NCI-H1105 treated with DMSO at 0.1 percent for 48 hours (cell line): ENCODE measurements at places on chromosomes 12 and 14.

DNA sequence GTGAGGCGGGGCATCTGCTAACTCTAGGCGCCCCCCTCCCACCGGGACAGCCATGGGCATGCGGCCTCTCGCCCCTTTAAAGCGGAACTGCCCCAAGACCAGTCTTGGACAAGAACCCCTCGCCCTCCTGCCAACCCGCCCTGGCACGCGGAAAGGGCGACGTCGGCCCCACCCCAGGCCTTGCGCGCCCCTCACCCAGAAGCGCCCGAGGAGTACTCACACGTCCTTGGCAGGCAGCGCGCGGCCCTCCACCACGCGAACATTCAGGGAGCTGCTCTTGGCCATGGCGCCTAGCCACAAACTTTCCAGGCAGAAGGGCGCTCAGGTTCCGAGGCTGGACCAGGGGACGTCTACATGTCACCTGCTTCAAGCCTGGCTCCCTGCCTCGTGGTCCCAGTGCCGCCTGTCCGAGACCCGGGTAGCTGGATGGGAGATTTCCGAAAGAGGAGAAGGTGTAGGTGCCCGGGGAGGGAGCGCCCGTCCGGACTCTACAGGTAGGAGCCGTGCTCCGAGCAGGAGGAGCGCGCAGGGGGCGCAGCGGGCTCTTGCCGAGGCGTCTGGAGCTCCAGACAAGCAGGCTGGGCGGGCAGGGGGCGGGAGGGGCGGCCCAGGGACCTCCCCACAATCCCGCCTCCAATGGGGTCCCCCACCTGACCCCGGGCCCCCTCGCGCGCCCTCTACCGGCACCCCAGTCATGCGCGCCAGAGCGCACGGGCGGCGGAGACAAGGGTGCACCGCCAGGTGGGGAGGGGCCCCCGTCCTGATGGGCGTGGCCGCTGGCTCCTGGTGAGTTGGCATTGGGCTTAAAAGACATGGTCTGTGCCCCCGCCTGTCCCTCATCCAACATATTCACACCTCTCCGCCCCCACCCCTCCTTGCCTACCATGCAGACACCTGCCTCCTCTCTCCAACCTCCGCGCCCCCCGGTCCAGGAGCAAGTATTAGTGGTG, at the start of gene RASAL1:
Gene RASAL1, minus strand, starts transcription at position 584 of the 950 bp plus-strand sequence. Its CDS starts 299 bp downstream, at position 285.
- DNase-seq = peak; percentile 88

- DNase-seq = no peak
Measured at GRCh38 chr12:76530516-76530915, 29.1 kb downstream of the OSBPL8 start.

DNA sequence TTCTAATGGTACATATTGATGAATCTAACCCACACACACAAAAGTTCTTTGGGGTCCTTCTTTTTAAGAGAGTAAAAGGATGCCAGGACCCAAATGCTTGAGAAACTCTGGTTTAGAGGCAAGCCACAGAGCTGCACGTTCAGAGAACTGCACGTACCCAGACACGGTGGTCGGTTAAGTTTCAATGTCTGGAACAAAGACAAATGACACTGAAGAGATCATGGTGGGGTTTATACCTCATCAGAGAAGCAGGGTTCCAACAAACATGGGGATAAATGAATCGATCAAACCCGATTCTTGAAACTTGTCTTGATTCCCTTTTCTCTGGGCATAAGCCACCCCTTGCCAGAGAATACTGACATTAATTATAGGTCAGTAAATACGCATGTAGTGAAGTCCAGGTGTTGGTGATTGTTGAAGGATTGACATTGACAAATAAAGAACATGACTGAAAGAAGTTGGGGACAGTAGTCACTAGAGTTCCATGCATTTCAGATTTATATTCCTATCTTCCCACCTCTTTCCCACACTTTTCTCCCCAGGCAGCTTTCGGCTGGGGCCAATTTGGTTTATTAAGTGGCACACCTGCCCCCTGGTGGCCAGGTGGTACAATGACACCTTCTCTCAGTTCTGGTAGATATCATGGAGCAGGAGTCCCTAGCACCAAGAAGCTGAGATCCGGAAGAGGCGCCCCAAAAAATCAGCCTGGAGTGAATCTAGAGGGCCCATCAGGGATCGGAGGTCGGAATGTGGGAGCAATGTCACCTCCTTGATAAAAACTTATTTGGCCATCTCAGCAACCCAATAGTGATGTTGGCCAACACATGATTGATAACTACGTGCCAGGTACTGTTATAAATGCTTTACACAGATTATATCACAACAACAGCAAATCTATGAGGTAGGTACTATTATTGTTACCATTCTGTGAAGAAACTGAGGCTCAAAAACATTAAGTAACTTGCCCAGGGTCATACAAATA, 17.8 kb upstream of the HDAC7 start:
- DNase-seq = peak; percentile 79

DNA sequence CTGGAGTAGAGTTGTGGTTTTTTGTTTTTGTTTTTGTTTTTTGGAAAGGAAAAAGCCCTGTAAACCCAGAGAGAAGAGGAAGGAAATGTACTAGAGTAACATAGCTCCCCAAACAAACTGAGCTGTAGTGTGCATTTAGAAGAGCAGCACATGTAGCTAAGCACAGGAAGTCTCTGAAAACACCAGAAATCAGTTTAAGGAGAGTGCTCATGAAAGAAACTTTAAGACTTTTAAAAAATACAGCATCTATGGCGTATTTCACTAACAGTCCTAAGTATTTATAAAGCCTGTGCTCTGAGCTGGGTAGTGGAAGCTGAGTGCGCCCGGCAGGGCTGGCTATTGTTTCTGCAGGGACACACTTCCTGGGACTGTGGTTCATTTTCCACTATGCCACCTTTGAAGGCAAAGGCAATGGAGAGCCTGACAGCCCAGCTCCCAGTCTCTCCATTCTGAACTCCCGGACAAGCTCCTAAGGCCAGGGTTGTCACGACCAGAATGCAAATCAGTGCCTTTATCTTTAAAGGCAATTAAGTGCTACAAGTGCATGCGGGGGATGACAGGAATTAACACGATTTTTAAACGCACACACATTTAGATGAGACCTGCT, 45.4 kb downstream of the NIN start:
- DNase-seq = no peak

GRCh38 chr12:42868291-42868690, 278.7 kb upstream of the PRICKLE1 start:
- no peak for DNase-seq

- no peak for DNase-seq
Measured at GRCh38 chr14:94773655-94774343, 3.9 kb upstream of the GSC start.

- peak; percentile 58 for DNase-seq
Measured at GRCh38 chr12:3097186-3097804, 20.1 kb downstream of the TSPAN9 start.

DNA sequence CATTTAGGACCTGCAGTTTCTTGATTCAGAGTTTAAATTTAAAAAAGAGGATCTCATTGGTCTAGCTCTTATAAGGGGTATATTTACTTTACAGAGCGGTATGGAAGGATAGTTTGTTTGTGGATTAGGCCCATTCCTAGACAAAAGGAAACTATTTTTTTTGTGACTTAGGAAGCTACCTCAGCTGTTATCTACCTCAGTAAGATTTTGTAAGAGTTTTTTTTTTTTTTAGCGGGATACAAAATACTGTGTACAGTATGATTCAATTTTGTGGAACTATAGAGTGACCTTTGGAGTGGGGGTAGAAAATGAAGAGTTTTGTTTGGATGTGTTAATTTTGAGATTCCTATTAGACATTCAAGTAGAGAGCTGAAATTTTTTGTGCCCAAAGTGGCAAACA, 104.6 kb upstream of the ATF1 start:
- no peak for DNase-seq

GRCh38 chr12:777550-778047, 25.2 kb downstream of the WNK1 start:
- DNase-seq = no peak

GRCh38 chr12:4855121-4855924, 54.4 kb upstream of the KCNA1 start:
- DNase-seq = peak; percentile 85

- no peak for DNase-seq
Measured at GRCh38 chr12:122849352-122850047, 14.2 kb downstream of the HIP1R start.

DNA sequence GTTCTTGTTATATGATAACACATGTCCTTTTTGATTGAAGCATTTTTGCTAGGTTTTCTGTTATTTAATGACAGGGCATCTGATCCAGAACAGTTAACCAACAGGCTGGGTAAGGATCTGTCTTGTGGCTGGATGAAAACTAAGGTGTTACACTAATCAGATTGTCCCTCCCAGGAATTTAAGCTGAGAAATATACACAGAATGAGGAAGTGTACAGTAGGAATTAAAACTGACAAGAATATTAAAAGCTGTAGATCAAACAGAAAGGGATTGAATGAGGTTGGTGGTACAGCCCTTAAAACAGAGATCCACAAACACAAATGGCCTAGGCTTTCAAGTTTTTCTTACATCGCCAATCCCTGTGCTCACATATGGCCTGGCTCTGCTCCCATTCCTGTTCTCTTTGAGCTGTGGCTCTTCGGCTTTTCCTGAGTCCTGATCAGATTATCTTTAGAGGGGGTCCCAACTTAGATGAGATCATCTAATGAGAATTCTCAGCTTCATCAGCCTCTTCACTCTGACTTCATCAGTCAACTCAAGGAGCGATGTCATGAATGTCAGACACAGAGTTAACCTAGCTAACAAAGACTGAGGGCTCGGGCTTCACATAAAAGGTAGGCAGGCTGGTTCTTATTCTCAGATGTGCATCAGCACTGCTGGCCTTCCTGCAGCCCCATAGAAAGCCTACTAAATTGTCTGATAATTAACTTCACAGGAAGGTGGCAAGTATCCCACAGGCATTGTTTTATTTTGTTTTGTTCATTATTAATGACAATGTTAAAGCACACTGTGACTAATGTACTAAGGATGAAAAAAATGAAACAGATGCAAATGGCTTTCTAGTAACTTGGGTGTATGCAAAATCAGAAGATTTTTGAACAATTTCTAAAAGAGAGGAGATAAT, 11.4 kb downstream of the PYGL start:
- no peak for DNase-seq

GRCh38 chr12:38934686-38935085, 29.3 kb upstream of the CPNE8 start:
- DNase-seq = no peak

- no peak for DNase-seq
Measured at GRCh38 chr14:26328791-26329190, 269.0 kb downstream of the NOVA1 start.

DNA sequence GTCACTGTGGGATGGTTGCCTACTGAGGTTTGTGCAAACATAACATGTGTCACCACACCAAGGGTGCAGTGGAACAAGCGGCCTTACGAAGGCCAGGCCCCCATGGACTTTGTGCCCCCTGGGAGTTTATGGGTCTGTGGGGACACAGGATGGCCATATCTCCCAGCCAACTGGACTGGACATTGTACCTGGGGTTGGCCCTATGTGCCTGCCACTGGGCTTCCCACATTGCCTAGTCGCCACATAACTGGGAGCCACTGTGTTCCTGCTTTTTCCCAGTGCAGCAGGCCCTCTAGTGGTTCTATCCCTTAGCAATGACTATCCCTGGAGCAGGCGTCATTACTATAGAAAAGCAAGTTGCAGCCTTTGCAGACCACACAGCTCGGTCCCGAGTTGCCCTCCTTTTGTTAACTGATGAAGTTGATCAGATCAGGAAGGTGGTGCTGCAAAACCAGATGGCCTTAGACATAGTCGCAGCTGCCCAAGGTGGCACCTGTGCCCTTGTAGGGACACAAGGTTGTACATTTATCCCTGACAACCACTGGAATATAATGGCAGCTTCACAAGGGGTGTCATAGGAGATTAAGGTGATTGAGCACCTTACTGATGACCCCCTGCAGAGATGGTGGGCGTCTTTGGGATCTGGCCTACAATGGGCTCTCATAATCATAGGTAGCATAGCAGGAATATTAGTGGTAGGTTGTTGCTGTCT, 15.2 kb upstream of the RNASE12 start:
- DNase-seq = peak; percentile 14

- DNase-seq = no peak
Measured at GRCh38 chr14:24978862-24979724, 70.9 kb downstream of the STXBP6 start.

- peak; percentile 95 for DNase-seq
Measured at GRCh38 chr12:3186546-3187215, 109.5 kb downstream of the TSPAN9 start.

GRCh38 chr12:112584266-112584722, 165.5 kb downstream of the PTPN11 start:
- no peak for DNase-seq

DNA sequence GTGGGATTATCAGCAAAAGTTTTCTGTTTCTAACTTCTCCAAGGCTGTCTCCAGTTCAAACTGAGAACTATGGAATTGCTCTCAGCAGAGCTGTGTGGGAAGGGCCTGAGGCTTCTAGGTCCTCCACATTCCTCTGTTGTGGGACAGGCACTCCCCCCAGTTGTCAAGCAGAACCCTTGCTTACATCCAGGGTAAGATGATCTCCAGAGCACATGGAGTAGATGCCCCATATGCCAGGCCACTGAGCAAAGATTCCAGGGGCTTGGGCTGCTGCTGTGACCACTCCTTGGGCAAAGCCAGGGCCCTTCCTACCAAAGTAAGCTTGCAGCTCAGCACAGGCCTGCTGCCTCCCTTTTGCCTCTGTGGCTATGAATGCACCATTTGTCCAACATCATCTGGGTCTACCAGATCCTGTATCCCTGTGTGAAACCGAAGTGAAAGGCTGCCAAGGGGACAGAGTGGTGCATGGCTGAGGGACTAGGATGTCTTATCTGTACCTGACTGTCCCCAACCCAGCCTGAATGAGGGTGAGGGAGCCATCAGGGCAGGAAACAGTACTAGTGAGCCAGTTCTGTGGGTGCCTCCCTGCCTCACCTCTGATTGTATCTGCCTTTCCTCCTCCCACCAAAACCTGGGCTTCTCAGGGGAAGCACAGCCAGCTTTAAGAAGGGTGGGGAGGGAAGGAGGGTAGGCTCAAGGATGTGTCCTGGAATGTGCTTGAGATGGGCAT, 13.1 kb upstream of the ESPL1 start:
- DNase-seq = no peak

DNA sequence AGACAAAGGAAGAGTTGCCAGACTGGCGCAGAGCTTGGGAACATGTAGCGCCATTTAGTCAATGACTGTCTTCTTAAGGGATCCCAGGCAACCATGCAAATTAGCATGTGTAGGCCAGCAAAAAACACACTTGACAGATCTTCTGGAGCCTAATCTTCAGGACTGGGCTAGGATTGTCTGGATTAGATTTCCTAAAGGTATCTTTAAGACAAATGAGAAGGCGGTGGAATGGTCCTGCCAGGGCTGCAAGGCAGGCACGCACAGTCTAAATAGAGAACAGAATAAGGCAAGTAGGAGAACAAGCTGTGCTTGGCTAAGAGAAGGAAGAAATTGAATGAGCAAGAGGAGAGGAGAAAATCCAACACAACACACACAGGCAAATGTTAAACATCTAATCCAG, 80.0 kb downstream of the CIT start:
- no peak for DNase-seq

GRCh38 chr14:81473456-81474147, 60.1 kb downstream of the SEL1L start:
- DNase-seq = no peak

- peak; percentile 42 for DNase-seq
Measured at GRCh38 chr12:19277711-19278110, 148.2 kb downstream of the PLEKHA5 start.
